Liver (tissue), 10 donors: ENCODE measurements at places on chromosomes 13 and 19.
A peak's percentile ranks its signal among the peaks of the same experiment; 100 is the strongest.

GRCh38 chr19:55178781-55179599 lies 1.1 kb downstream of the SYT5 start:
- DNase-seq: peak; percentile 66

DNA sequence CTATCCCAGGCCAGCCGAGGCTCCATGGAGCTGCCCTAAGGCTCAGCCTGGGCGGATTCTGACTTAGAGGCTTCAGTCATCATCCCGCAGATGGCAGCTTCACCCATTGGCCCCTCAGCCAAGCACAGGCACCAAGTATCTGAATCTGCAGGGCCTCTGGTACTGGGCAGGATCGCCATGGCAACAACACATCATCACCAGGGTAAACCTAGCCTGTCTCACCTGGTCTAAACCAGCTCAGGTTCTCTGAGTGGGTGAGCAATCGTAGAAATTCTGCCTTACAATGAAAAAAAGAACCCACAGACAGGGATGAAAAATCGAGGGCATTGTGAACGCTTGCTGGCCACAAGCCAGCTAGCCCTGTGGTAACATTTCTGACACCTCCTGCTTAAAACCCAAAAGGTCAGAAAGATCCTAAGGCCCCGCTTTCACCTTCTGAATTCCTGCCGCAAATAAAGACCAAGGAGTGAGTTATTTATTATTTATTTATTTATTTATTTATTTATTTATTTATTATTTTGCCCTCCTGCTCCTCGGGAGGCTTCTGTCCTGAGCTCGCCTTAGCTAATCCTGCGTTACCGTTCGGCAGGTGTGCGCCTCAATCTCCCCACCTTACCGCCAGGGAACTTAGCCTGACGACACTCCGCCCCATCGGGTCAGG lies 12.0 kb upstream of the CEACAM21 start:
- no peak for DNase-seq

DNA sequence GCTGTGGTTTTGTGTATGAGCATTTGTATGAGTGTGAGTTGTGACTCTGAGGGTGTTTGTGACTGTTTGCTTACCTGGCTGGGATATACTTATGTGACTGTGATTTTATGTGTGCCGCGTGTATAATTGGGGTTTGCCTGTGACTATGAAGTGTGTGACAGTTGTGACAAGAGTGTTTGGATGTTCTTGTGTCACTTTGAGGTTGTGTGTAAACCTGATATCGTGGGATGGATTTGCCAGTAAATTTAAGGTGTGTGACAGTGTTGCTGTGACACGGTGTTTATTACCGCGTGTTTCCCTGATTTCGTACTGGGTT lies 442 bp downstream of the ZNF420 start:
- no peak for DNase-seq

DNA sequence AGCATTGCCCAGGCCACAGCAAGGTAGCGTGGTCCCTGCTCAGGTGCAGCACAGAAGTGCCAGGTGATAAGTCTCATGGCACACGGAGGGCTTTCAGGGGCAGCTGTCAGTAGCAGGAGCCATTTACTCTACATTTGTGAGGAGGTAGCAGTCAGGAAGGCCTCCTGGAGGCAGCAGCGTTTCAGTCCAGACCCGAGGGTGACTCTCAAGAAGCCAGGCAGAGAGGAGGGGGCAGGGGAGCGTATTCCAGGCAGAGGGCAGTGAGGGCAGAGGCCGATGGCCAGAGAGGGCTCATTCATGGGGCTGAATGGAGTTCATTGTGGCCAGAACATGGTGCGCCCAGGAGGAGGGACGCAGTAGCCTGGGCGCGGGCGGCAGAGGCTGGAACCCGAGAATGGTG lies 8.9 kb downstream of the PIAS4 start:
- no peak for DNase-seq

DNA sequence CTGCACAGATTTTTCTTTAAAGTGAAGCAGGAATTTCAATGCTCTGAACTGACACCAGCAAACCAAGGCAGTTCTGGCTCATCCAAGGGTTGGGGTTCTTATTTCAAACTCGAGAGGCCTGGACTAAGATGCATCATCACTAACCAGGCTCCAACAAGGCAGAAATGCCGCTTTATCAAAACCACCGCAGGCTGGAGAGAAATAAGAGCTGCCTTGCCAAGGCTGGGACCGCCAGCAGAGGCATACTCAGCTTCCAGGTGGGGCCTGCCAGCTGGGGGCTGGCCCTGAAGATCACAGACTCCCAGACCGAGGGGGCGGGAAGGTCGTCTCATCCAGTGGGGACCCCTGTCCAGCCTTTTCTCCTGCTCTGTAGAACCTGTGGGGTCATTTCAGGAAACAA lies 37.4 kb upstream of the GAS6 start:
- peak; percentile 13 for DNase-seq

DNA sequence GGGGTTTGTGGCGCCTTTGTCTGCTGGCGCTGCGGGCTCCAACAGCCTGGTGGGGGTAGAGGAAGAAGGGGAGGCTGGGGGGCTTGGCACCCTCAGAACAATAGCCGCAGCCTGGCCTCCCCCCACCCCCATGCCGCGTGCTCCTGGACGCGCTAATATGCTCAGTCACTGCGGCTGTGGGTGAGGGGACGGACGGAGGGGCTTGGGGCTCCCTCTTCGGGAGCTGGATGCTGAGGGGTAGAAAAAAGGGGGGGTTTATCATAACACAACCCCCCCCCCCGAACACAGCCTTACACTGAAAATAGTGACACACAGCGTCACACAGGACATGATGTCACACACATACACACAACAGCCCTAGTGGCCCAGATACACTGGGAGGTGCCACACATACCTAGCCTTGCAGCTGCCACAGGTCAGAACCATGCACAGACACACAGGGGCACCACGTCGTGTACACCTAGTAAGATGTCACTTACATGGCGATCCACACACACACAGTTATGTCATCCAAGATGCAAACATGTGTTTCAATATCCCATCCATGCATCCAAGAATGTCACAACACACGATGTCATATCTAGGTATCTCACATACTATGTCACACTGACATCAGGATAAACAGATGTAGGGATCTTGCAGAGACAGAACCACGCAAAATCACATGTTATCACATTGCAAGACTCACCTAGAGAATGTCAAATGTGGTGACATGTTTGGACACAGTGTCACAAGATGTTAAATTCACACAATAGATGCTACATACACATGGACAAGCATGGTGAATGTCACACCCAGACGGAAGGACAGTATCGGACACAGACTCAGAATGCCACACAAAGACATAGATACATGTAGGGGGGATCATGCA lies 806 bp downstream of the MAST1 start:
- DNase-seq: no peak

GRCh38 chr13:73107481-73107880 lies 48.7 kb downstream of the KLF5 start:
- no peak for DNase-seq

- no peak for DNase-seq
Measured at GRCh38 chr13:34857558-34858325, 84.3 kb upstream of the NBEA start.

DNA sequence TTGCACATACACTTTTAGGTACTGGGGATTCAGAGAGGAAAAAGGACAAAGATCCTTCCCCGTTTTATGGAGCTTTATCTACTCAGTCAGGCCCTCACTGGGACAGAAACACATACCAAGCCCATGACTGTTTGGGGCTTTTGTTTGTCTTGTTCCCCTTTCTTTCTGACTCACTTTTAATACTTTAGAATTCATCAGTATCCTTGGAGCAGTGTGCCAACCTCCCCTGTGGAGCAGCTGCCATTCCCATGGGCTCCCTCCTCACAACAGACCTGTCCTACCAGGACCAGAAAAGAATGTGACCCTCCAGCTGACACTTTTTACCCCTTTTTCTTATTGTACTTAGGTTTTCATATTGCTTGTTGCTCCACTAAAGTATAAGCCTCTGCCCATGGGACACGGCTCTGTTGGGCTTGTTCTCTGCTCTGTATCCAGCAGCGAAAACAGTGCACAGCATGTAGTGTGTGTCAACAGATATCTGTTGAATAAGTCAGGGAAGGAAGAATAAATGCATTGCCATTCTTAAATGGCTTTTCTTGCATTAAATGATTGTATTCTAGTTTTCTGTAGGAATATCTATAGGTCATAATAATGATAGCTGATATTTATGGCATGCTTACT lies 431.1 kb downstream of the EFNB2 start:
- no peak for DNase-seq

DNA sequence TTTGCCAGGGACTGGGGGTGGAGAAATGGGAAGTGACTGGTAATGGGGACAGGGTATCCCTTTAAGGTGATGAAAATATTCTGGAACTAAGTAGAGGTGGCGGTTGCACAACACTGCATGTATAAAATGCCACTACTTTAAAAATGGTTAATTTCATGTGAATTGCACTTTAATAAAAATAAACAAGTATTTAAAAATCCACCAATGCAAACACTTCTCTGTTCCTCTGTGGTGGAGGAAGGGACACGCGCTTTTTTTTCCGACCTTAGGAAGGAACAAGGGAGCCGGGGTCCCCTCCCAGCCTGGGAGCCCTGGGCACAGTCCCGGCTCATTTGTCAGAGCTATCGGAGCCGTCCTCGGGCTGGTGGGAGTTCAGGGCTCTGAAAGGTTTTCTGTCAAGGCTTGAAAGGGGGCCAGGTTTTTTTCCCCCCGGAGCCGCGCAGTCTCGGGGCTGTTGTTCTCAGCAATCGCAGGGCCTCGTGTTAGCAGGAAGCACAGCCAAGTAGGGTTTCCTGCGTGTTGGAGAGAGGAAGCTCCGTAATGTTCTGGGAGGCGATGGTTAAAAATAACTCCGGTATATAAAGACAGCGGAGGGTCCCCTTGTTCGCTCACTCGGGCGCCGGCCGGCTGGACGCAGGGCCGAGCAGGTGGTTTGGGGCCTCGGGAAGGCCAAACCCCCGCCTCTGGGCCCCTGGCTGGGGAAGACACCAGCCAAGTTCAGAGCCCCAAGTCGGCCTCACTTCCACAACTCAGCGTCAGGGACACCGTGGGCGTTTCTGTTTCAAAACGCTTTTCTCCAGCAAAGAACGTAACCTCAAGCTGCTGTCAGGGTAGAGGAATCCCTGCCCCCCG lies 41.2 kb upstream of the KLF2 start:
- DNase-seq: no peak

- DNase-seq: no peak
Measured at GRCh38 chr19:41575998-41576397, at the start of gene CEACAM21. Gene CEACAM21 (plus strand): TSS chr19:41576166. CDS start chr19:41576275, 109 bp downstream.

DNA sequence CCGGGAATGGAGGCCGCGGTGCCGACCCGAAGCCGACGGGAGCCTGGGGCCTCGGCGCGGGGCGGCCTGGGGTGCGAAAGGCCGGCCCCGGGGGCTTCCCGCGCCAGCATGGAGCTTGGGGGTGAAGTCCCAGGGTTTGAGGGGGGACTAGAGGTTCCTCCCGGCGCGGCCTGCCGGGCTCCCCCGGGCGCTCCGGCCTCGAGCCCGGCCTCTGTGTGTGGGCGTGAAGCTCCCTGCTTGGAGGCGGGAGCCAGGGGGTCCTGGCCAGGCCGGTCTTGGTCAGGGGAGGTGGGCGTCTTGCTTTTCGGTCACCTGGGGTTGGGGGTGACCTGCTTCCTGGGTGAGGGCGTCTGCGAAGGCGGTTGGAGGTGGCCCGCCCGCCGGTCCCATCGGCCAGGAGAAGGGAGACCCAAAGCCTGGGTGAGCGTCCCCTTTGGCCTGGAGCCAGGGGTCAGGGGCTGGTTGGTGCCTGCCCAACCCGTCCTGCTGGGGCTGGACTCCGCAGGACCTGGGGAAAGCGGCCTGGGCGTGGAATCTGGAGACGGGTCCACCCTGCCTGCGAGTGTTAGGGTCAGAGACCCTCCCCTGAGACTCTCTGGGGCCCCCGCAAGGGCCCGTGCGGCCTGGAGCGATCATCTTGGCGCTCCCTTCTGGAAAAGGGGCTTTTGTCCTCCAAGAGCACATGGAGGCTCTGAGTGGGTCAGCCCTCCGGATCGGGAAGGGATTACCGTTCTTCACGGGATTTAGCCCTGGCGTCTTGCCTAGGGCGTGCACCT lies 535 bp downstream of the BSG start:
- DNase-seq: peak; percentile 71

- DNase-seq: no peak
Measured at GRCh38 chr19:19602713-19603324, 15.7 kb downstream of the PBX4 start.

GRCh38 chr19:46374536-46375475 lies 27.9 kb downstream of the PPP5C start:
- DNase-seq: no peak

GRCh38 chr19:42467183-42467760 lies 24.5 kb upstream of the CXCL17 start:
- no peak for DNase-seq

- DNase-seq: no peak
Measured at GRCh38 chr13:76213423-76213904, 577.3 kb downstream of the LMO7 start.

DNA sequence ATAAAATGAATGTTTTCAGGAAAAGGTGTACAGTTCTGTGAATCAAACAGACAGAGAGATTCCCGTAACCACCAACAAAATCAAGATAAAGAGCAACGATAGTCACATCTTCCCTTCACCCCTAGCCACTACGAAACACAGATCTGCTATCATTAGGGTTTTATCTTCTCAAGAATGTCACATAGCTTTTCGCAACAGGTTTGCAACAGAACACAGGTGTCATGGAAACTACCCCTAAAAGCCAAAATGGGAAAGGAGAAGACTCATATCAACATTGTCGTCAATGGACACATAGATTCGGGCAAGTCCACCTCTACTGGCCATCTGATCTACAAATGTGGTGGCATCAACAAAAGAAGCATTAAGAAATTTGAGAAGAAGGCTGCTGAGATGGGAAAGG lies 11.1 kb downstream of the GPR42 start:
- DNase-seq: no peak

DNA sequence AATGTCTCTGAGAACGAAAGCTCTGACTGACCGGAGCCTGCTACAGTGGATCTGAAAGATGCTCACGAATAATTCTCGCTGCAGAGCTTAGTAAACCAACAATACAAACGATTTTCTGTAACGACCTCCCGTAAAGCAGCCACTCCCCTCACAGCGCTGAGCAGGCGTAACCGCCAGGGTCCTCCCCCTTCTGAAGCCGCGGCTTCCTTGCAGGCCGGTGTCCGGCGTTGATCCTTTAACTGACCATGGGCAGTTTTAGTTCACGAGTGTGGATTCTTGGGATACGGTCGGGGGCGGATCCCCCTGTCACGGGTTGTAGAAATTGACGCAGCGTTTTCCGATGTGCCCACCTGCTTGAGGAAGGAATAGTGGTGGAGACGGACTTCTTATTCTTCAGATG lies 75.9 kb downstream of the ATP11A start:
- no peak for DNase-seq

- DNase-seq: no peak
Measured at GRCh38 chr13:83532809-83533208, 349.5 kb downstream of the SLITRK1 start.
